ENCODE measurements at places on chromosomes 16 and 17.

GRCh38 chr17:82830249-82830661, 9.6 kb downstream of the ZNF750 start:
- DNase-seq, result no peak

- DNase-seq, result no peak
These were observed 7.7 kb downstream of the DOK4 start for GRCh38 chr16:57478396-57479204.

- no peak for DNase-seq
These were observed 705.5 kb downstream of the CDH11 start for GRCh38 chr16:64416216-64417005.

GRCh38 chr17:42850954-42851353, at the start of gene AOC3:
Gene AOC3, plus strand, starts transcription at chr17:42851199. Its CDS starts 145 bp downstream, at chr17:42851344.
- no peak for DNase-seq

DNA sequence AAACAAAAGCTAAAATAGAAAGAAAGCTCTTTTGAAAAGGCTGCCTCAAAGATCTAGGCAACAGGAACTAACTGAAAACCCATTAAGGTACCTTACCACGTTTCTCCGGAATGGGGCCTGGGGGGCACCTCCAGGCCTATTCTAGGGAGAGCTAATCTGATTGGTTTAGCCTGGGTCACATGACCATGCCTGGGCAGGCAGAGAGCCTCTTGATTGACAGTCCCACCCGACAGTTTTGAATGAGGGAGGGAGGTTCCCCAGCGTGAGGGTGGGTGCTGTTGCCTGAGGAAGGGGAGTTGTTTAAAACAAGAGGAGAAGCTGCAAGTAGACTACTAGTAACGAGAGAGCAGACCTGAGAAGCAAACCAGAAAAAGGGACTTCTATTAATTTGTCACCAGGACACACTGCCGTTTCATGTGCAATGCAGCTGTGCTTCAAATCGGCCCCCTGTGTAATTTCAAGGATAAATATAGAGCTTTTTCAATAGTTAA, 143.4 kb upstream of the HS3ST2 start:
- peak; percentile 84 for DNase-seq

All from vagina (tissue), 2 donors.